ENCODE measurements at places on chromosomes 11 and 22. TPM values are rescaled to one million over a fixed set of nuclear protein-coding genes. Genes with fewer than 3 reads are reported as not detected.

- DNase-seq = no peak
Observed at GRCh38 chr11:30392221-30392784, 69.4 kb downstream of the ARL14EP start.

OR2AT4 gene
- polyA plus RNA-seq = not detected

RIBC2 gene
- 0.50 TPM for polyA plus RNA-seq

GP1BB gene
- 1.5 TPM for polyA plus RNA-seq

VSIG10L2 gene
- polyA plus RNA-seq = not detected

DNA sequence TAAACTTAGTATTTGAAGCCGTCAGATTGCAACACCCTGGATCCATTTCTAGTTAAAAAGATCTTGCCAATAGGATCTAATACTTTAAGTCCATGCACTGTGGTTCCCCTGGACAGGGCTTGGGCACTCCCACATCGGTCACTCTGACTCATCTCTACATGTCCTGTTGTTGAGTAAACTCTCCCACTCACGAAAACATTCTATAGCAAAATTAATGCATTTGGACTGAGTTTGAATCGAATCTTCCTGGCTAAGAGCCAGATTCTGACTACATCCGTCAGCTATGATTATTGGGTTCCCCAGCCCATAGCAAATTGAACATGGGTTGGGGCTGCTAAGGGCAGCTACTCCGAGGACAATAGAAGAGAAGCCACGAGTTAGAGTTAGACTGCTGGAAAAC lies 182.1 kb upstream of the SORL1-AS1 start:
- peak; percentile 96 for DNase-seq

DPP3 gene
- 66.3 TPM for polyA plus RNA-seq

GRCh38 chr11:83302151-83302550 lies 16.0 kb upstream of the CCDC90B start:
- DNase-seq = no peak

PDGFD gene
- 2.1 TPM for polyA plus RNA-seq

All from IMR-90 (cell line).